Spinal cord (tissue), 10 donors: ENCODE measurements at places on chromosomes 11 and 22. TPM values are rescaled to one million over a fixed set of nuclear protein-coding genes. Genes with fewer than 3 reads are reported as not detected.

Gene PPP6R3
- 154 TPM for total RNA-seq

Gene GAL3ST1
- total RNA-seq = 10.3 TPM

Gene SPI1
- total RNA-seq = 7.9 TPM

Gene GNG3
- 25.6 TPM for total RNA-seq

Gene C11orf16
- total RNA-seq = not detected

Gene LMNTD2
- 1.4 TPM for total RNA-seq
